ENCODE measurements at places on chromosomes 2 and 18. TPM values are rescaled to one million over a fixed set of nuclear protein-coding genes. Genes with fewer than 3 reads are reported as not detected.

Gene CHRNG
- total RNA-seq = not detected

Gene EEF1B2
- 786 TPM for total RNA-seq

Gene SCTR
- not detected for total RNA-seq

Gene DCDC2C
- not detected for total RNA-seq

Gene SULT1C4
- total RNA-seq = not detected

Gene KCTD1
- total RNA-seq = 2.1 TPM

Gene TDRD15
- total RNA-seq = not detected

Gene MEP1B
- not detected for total RNA-seq

Gene PLB1
- total RNA-seq = 0.11 TPM

Gene TUBB8B
- total RNA-seq = not detected

Gene MALL
- total RNA-seq = not detected

Gene DNAJC10
- 199 TPM for total RNA-seq

Gene ITPRIPL1
- 21.2 TPM for total RNA-seq
